WTC11 (cell line): ENCODE measurements at places on chromosomes 12 and 14.

DNA sequence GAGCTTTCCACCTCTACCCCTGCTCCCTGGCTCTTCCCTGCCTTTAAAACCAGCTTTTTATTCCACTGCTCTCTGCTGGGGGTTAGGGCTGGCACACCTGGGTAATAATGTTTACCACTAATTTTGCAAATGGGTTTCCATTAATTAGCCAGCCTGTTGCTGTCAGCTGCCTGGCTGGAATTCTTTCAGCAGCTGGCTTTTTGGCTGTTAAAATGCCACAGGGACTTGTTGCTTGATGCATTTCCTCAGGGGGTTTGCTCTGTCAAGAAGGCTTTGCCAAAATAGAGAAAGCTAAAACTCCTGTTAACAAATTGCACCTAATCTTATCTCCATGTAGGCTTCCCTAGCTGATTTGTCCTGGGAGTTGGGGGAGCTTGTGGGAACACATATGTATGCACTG, 51.8 kb upstream of the PSMC1 start:
- DNase-seq: no peak

DNA sequence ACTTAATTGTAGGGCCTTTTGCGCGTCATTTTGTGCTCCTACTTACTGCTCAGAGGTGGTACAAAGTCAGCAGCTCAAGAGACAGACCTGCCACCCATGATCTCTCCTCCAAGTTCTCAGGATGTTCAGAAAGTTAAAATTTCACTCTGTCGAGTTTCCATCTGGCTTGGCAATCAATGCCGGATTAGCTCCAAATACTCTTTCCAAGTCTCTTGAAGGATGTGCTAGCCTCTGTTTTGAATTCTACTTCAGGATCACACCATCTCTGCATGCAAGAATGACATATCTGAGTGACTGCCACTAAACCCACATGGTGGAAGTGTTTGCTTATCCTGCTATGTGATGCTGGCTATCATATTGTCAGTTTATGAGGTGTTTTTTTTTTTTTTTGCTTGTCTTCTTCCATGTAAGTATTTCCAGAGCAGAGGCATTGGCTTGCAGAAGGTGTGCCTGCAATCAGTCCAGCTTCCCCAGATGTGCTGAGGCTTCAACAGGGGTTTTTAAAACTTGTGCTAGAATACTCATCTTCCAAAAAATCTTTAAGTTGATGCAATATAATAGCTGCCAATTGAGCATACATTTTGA, 125.6 kb downstream of the RGS6 start:
- no peak for DNase-seq

GRCh38 chr14:89304972-89305703, 111.9 kb downstream of the FOXN3 start:
- no peak for DNase-seq

- no peak for DNase-seq
Measured at GRCh38 chr12:68667896-68668295, 18.9 kb upstream of the NUP107 start.

GRCh38 chr12:111398530-111398929, 7.2 kb upstream of the SH2B3 start:
- no peak for DNase-seq

DNA sequence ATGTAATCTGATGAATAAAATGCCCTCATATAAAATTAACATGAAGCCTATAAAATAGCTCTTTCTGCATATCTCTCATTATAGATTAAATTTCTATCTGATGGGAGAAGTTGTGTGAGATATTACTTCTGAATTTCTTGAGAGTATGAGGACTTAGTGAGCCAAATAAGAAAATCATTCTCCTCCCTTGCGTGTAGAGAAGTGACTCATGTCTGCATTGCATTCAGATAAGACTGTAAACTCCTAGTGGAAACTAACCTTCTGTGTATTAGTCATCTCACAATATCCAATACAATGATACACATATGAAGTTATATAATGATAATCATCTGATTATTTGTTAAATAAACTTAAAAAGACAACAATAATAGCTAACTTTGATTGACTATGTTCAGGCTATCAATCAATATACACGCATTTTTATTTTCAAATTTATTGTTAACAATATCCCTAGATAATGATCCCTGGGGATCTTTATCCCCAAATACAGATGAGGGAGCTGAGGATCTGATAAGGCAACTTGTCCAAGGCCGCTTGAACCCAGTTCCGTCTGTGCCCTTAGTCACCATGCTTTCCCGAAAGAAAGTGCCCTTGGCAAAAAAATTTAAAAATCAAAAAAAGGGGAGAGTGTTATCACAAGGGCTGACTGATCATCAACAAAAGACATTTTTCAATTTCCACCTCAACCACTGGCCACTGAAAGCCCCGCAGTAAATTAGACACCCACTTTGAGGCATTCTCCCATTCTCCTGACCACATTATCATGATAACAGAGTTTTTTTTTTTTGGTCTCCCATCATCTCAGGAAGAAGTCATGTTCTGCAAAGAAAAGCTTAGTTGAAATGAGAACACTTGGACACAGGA, 189.2 kb upstream of the RASSF8 start:
- DNase-seq: no peak

DNA sequence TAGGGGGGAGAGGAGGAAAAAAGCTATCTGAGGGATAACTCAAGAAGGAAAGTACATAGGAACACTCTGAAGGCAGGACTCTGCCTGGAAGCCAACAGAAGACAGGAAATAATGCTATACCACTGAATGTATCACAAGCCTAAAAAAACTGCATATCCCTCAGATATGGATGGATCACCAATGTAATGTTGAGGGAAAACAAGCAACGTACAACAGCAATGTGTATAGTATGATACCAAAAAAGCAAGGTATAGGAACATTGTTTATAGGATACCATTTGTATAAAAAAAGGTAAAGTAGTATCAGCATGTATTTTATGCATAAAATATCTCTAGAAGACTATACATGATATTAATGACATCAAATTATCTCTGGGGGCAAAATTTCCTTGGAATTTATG, 3.4 kb downstream of the GLS2 start:
- no peak for DNase-seq

DNA sequence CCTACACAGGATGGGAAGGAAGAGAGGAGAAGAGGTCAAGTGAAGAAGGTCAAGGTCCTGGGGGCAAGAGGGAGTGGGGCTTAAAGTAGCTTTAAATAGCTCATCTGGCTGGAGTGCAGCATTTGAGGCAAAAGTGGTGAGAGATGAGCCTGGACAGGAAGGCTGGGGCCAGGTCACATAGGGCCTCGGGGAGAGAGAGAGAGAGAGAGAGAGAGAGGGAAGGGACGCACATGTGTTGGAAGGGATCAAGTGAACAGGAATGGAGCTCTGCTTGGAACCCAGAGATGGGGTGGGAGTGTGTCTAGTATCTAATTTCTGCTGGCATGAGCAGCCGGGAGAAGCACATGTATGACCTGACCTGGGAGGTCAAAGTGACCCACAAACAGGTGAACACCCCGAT, 407.5 kb downstream of the MED13L start:
- DNase-seq: no peak

DNA sequence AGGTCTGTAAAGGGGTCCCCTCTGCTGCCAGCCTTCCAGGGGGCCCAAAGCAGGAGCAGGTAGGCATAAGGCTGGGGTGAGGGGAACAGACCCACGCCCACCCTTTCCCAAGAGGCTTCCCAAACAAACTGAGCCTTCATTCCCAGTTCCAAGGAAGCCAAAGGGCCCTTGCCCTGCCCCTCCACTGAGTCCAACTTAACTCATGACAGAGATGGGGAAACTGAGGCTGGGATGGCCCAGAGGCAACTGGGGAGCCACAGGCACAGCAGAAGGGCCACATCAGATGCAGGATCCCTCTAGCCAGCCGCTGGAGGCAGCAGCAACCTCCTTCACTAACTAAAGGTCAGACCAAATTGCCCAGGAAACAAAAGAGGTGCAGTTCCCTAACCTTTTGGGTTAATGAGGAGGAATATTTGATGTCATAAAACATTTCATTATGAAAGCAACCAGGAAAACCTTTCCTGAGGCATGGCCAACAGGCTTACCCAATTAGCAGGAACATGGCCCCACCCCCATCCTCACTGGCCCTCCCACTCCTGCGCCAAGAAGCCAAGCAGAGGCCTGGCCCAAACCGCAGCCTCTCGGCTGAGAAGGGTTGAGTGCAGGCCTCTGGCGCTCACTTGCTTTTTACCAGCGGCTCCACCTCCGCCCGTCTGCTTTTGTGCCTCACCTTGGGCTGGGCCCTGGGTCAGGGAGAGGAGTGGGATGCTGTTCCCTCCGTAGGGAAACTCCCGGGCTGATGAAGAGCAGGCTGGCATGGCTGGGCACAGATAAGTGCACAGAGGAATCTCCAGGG, 293.5 kb upstream of the RTL1 start:
- peak; percentile 54 for DNase-seq

- no peak for DNase-seq
Measured at GRCh38 chr14:93587330-93587729, 156.6 kb downstream of the UNC79 start.

GRCh38 chr14:92877757-92878431, 45.1 kb upstream of the CHGA start:
- DNase-seq: peak; percentile 54

DNA sequence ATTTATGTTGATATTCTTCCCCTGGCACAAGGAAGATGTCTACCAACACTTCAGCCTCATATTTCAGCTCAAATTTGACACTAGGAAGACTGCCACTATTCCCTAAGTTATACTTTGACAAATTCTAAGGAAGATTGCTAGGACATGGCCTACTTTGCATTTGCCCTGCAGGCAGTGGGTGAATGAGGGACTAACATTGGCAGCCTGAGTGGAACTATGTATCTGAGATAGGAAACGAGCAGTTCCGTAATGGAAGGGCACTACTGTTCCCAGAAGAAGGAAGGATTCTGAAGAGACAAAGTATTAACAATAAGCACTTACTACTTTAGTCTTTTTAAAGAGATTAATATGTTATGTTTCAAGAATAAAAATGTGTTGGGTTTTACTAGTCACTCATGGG, 115.1 kb downstream of the SLC16A7 start:
- no peak for DNase-seq

- no peak for DNase-seq
Measured at GRCh38 chr12:127306604-127307215, 960.3 kb upstream of the TMEM132C start.

GRCh38 chr12:123705935-123706334, 6.2 kb upstream of the ATP6V0A2 start:
- no peak for DNase-seq

DNA sequence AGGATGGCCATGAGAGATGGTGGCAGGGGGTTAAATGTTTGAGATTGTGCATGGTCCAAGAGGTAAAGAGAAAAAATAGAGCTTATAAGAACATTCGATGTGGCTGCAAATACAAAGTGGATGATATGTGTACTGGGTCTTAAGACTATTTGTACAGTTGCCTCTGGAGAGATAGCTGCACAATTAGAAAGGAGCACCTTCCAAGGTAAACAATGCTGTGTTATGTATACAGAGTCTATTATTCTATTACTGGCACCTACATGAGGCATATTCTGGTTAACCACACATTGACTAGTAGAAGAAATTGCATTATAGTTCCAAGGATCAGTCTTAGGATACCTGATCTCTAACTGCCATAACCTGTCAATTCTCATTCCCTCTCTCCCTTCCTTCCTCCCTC, 238.0 kb upstream of the FOXN3 start:
- DNase-seq: no peak

DNA sequence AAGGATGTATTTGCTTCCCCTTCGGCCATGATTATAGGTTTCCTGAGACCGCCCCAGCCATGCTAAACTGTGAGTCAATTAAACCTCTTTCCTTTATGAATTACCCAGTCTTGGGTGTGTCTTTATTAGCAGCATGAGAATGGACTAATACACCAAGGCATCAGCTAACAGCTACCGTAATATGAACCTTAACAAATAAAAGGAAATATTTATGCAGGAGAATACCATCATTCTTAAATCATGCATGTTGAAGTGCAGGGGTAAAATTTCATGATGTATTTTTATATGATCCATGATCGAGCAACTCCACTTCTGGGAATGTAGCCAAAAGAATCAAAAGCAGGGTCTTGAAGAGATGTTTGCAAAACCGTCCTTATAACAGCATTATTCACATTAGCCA, 379.0 kb downstream of the NPAS3 start:
- DNase-seq: no peak

- no peak for DNase-seq
Measured at GRCh38 chr14:104195878-104196277, 57.5 kb downstream of the KIF26A start.

DNA sequence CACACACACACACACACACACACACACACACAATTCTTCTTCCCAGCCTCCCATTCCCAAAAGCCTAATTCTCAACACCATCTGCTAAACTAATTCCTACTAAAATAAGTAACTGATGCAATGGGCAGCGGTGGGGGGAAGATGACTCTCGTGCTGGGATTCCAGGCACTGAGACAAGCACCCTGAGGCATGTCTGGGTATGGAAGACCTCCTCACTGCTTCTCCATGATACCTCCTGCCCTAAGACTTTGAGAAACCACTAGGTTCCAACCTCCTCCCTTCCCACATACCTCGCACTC, 789 bp upstream of the VWF start:
- no peak for DNase-seq

DNA sequence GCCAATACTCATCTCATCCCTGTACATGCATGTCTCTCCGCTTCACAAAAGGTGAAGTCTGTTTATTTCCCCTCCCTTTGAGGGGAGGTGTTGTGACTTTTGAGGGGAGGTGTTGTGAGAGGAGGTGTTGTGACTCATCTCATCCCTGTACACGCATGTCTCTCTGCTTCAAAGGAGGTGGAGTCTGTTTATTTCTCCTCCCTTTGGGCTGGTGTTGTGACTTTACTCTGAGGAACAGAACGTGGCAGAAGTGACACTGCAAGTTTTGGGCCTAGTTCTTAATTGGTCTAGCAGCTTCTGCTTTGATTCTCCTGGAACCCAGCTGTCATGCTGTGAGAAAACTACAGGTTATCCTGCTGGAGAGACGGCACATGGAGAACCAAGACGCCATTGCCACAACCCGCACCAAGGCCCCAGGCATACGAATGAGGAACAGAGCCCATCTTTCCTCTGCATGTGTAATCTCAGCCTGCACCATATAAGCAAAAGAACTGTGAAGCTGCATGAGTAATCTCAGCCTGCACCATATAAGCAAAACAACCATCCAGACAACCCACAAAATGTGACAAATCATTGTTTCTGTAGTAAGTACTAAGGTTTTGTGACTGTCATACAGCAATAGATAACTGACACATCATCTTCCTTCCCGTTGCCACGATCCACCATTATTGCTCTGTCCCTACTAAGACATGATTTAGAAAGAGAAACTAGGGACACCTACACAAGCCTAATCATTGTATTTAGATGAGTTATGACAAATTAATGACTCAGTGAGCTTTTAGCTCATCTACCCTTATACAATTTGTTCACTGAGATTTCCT, 30.0 kb downstream of the GALNT4 start:
- no peak for DNase-seq

GRCh38 chr12:54882079-54882478, 27.8 kb downstream of the MUCL1 start:
- DNase-seq: no peak

GRCh38 chr12:114917953-114918352, 234.0 kb upstream of the TBX3 start:
- DNase-seq: no peak

GRCh38 chr12:49037111-49037946, 18.8 kb upstream of the PRKAG1 start:
- DNase-seq: no peak
